Nephron progenitor cell (in vitro differentiated cells): ENCODE measurements at places on chromosomes 4 and X.
A peak's percentile ranks its signal among the peaks of the same experiment; 100 is the strongest.

DNA sequence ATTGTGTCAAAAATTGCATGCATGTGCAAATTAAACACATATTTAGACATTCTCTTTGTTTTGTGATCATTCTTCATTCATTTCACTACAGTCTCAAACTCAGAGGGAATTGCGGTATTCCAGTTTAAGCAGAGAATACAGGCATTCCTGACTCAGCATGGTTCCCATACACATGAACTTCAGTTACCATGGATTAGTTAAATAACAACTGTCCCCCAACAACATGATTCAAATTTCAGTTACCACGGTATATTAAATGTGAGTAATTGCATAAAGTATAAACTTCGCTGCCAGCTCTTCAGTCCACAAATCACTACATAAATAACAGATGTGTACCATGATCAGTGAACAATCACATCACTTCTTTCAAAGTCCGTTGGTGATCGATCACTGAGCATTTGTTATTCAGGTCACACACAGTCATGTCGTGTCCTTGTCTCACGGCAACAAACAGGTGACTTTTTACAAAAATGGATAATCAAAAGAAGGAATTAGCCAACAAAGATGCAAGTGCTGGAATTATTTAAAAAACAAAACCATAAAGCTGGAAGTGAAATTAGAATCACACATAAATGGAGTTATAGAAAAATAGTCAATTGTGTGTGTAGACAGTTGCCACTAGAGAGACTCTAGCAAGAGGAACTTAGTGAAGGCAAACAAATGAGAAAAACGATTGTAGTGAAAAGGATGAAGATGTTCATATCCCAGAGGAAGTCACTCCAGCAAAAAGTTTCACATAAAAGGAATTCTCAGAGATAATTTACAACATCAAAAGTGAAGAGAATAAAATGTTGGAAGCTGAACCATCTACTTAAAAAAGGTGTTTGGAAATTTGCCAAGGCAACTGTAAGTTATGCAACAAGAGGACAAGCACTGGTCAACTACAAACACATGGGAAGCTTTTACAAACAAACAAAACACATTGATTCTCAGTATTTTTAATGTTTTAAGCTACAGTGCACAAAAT, 138.6 kb upstream of the SMARCAD1 start:
- no peaks in the 10 kb centered on the region for H3K36me3 ChIP-seq
- peaks cover 3% of the 10 kb centered on the region for H3K27me3 ChIP-seq
- H3K27ac ChIP-seq, result no peak overlapping the region
- DNase-seq, result no peak
- H3K4me1 ChIP-seq, result no peaks in the 10 kb centered on the region
- H3K4me3 ChIP-seq, result no peak overlapping the region

- peaks cover 62% of the 10 kb centered on the region for H3K4me1 ChIP-seq
- H3K4me3 ChIP-seq, result peak overlapping the region; percentile 61
- peak overlapping the region; percentile 97 for H3K27ac ChIP-seq
Measured at GRCh38 chrX:71917621-71918343, 7.1 kb downstream of the NHSL2 start.

- no peaks in the 10 kb centered on the region for H3K36me3 ChIP-seq
- peaks cover 4% of the 10 kb centered on the region for H3K27me3 ChIP-seq
- no peak overlapping the region for H3K27ac ChIP-seq
- DNase-seq, result no peak
Measured at GRCh38 chrX:38368774-38369173, 16.4 kb downstream of the OTC start.

DNA sequence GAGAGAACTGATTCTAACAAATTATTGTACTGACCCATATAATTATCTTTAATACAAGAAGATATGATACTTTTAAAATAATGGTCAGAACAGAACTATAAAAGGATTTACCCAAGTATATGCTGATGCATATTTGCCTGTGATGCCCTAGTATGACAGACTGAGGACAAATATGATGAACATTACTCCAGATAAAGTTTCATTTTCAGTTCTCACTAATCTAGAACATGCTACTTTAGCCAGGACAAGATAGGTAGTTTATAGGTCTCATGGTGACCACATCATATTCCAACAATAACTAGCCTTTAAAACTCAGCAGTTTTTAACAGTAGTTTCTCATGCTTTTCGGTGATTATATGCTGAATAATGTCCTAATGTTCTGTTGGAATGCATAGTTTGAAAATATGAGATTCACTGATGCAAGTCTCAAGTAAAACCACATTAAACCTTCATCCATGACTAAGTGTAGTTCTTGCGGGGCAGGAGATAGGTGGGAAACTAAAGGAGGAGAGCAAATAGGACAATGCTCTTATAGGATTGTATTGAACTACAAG, 295.2 kb upstream of the AGA start:
- no peaks in the 10 kb centered on the region for H3K27me3 ChIP-seq
- DNase-seq, result no peak
- H3K4me3 ChIP-seq, result no peak overlapping the region
- no peaks in the 10 kb centered on the region for H3K36me3 ChIP-seq
- H3K27ac ChIP-seq, result no peak overlapping the region

DNA sequence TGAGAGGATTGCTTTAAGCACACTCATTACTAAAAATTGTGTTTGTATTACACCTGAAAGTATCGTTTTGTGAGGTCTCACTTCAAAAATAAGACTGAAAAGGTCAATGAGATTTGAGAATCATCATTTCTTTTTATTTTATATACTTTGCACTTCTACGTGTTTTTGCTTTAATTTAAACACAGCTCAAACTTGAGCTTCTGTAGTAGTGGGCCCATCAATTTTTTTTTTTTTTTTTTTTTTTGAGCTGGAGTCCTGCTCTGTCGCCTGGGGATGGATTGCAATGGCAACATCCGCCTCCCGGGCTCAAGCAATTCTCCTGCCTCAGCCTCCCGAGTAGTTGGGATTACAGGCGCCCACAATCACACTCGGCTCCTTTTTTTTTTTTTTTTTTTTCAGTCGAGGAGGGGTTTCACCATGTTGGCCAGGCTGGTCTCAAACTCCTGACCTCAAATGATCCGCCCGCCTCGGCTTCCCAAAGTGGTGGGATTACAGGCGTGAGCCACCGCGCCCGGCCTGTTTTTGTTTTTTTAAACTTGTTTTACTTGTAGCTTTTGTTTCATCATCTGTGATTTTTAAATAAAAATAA, 1.5 kb downstream of the GSTCD start:
- peaks cover 25% of the 10 kb centered on the region for H3K36me3 ChIP-seq
- no peaks in the 10 kb centered on the region for H3K27me3 ChIP-seq

DNA sequence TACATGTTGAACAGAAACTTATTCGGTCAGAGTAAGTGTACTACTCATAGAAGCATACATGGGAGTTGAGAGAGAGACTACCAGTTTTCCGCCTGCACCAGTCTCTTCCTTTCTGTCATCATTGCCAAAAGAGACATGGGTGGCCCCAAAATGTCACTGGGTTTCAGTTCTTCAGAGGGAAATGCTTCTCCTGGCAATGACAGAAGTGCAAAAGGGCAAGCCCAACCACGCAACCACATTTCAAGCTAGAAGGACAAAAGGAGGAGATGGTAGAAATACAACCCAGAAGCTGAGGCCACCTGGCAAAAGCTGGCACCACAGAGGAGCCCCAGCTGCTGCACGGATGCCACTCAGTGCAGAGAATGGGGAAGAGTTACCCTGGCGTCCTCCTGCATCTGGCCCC, 320.1 kb downstream of the BCOR start:
- DNase-seq, result no peak
- H3K4me1 ChIP-seq, result peaks cover 33% of the 10 kb centered on the region
- no peak overlapping the region for H3K4me3 ChIP-seq
- no peaks in the 10 kb centered on the region for H3K36me3 ChIP-seq
- peaks cover 5% of the 10 kb centered on the region for H3K27me3 ChIP-seq

DNA sequence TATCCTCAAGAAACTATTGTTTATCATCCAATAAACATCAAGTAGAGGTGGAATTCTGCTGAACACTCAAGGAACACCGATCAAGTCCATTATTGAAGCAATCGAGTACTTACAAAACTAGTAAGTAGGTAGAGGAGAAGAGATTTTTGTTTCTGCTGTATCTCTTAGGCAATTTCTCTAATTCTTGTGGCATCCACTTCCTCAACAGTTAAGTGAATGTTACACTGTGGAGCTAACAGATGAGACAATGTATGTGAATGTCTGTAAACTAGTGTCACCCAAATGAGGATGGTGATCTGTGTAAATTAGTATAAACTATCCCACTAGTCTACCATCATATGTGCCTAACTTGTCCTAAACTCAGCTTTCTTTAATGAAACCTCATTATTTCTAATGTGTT, 261.6 kb downstream of the ARHGAP24 start:
- H3K4me1 ChIP-seq, result no peaks in the 10 kb centered on the region
- H3K4me3 ChIP-seq, result no peak overlapping the region
- H3K27me3 ChIP-seq, result no peaks in the 10 kb centered on the region
- no peaks in the 10 kb centered on the region for H3K36me3 ChIP-seq
- no peak overlapping the region for H3K27ac ChIP-seq

GRCh38 chrX:35842674-35843073, 44.5 kb downstream of the MAGEB16 start:
- no peaks in the 10 kb centered on the region for H3K36me3 ChIP-seq
- no peak overlapping the region for H3K4me3 ChIP-seq
- H3K27ac ChIP-seq, result peak overlapping the region; percentile 92
- peaks cover 15% of the 10 kb centered on the region for H3K4me1 ChIP-seq

- H3K4me1 ChIP-seq, result peaks cover 60% of the 10 kb centered on the region
- DNase-seq, result no peak
- peaks cover 3% of the 10 kb centered on the region for H3K27me3 ChIP-seq
- H3K36me3 ChIP-seq, result no peaks in the 10 kb centered on the region
Measured at GRCh38 chr4:182188622-182189021, 54.6 kb upstream of the TENM3 start.

GRCh38 chr4:73817341-73817740, 19.1 kb upstream of the CXCL6 start:
- no peak overlapping the region for H3K27ac ChIP-seq
- peaks cover 5% of the 10 kb centered on the region for H3K27me3 ChIP-seq
- no peaks in the 10 kb centered on the region for H3K4me1 ChIP-seq
- no peak for DNase-seq
